ENCODE measurements at places on chromosomes 6 and 20.

GRCh38 chr6:149221774-149222070 lies 95.8 kb upstream of the TAB2 start:
- no peak for DNase-seq

- no peak for DNase-seq
Observed at GRCh38 chr20:36109251-36109947, 45.1 kb upstream of the EPB41L1 start.

- DNase-seq, result no peak
Observed at GRCh38 chr6:113594726-113595125, 262.4 kb upstream of the MARCKS start.

DNA sequence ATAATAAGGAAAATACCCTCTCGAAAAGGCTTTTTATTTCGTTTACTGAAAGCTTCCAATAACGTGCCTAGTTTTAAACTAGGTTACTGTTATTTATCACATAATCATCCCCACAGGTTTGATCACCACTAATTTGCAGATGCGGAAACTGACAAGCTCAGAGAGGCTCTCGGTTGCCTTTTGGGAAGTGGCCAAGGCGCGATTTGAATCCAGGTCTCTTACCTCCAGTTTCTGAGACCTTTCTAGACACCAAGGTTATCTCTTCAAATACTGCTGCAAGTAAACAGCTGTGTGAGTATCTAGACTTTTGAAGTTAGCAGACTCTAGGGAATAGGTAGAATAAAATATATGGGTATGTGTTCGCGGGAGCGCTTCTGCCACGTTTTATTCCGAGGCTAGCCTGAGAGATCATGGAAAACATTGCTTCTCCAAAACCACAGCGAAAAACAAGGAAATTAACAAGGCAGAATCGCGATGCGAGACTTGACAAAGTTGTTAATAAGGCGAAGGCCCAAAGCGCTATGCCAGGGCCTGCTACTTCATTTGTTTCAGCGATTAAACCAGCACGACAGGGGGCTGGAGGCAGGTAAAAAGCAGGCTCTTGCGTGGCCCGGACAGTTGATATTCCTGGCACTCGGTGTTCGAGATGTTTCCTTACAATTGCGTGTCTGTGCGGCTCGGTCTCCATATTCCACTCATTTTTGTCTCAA lies 1.8 kb upstream of the JARID2 start:
- DNase-seq, result no peak

DNA sequence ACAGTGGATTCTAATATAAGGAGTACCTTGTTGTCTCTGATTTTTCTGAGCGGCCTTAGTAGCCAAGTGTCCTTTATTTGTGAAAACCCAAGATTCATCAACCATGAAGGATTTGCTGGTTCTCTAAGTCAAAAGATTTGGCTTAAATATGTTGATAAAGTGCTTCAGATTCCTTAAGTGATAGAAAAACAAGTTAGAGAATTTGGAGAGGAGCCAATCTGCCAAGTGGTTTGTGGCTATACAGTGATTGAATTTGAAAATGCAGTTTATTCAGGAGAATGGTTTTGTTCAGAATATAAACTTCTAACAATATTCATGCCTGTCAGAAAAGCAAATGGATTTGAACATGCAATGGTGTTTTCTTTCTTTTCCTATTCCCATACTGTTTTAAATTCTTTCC lies 54.8 kb downstream of the CAP2 start:
- no peak for DNase-seq

GRCh38 chr20:53559816-53560215 lies 33.8 kb downstream of the ZNF217 start:
- DNase-seq, result no peak

DNA sequence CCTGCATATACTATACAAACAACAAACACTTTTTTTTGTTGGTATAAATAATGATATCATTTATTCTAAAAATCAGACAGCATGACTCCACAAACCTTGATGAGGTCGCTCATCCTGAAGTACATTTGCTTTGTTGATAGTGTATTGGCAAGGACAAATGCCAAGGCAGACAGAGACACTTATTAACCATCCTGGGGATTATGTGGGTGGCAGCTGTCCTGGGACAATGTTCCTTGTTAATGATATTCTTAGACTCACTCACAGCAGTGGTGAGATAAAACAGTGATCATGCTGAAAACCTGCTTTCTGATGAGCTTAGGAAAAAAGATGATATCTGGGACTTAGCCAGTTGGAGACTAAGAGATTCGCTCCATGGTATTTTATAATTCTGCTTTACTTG lies 85.4 kb upstream of the OGFRL1 start:
- DNase-seq, result no peak

Data from stimulated activated naive CD4-positive, alpha-beta T cell (primary cell).